ENCODE measurements at places on chromosomes 7 and 10. TPM values are rescaled to one million over a fixed set of nuclear protein-coding genes. Genes with fewer than 3 reads are reported as not detected.

CCDC172 gene
- not detected for total RNA-seq

CYP3A4 gene
- total RNA-seq: not detected

TMEM248 gene
- total RNA-seq: 93.2 TPM

PAPOLB gene
- total RNA-seq: 2.4 TPM

GRCh38 chr10:48487244-48487643, 117.6 kb downstream of the ARHGAP22 start:
- H3K27ac ChIP-seq: no peak overlapping the region
- DNase-seq: no peak
- no peaks in the 10 kb centered on the region for H3K27me3 ChIP-seq
- H3K4me1 ChIP-seq: no peaks in the 10 kb centered on the region
- no peak overlapping the region for H3K4me3 ChIP-seq

DNA sequence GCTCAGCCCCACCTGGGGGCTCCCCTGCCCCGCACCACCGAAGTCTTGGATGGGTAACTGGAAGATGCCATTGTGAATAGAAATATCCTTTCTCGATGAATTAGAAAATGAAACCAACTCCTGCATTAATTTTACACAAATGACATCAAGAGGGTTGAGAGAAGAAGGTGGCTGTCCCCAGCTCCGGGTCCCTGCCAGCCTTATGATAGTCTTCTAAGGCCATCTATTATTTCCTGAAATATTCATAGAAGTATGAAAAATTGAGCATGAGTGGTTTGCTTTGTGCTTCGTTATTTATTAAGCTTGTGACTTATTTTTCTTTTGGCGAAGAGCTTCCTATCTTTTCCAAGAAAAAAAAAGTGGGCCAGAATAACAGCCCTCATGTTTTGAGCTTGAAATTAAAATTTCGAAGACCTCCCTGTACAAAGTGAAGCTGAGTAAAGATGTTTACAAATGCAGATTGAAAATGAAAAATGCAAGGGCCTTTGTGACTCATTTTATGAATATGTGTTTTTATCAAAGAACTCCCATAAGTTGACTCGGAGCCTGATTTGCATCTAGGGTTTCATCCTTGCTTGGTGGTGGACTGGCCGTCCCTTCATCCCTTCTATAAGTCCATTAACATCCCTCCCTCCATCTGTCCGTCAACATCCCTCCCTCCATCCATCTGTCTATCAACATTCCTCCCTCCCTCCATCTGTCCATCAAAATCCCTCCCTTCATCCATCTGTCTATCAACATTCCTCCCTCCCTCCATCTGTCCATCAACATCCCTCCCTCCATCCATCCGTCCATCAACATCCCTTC, 20.5 kb upstream of the CFAP46 start:
- no peaks in the 10 kb centered on the region for H3K4me1 ChIP-seq
- no peak for DNase-seq
- no peaks in the 10 kb centered on the region for H3K27me3 ChIP-seq

GRCh38 chr7:157011333-157012112, 1.1 kb upstream of the MNX1 start:
- H3K4me1 ChIP-seq: peaks cover 26% of the 10 kb centered on the region
- peak overlapping the region; percentile 23 for H3K4me3 ChIP-seq
- H3K36me3 ChIP-seq: no peaks in the 10 kb centered on the region
- H3K27ac ChIP-seq: no peak overlapping the region
- DNase-seq: no peak
- peaks cover 93% of the 10 kb centered on the region for H3K27me3 ChIP-seq

DNA sequence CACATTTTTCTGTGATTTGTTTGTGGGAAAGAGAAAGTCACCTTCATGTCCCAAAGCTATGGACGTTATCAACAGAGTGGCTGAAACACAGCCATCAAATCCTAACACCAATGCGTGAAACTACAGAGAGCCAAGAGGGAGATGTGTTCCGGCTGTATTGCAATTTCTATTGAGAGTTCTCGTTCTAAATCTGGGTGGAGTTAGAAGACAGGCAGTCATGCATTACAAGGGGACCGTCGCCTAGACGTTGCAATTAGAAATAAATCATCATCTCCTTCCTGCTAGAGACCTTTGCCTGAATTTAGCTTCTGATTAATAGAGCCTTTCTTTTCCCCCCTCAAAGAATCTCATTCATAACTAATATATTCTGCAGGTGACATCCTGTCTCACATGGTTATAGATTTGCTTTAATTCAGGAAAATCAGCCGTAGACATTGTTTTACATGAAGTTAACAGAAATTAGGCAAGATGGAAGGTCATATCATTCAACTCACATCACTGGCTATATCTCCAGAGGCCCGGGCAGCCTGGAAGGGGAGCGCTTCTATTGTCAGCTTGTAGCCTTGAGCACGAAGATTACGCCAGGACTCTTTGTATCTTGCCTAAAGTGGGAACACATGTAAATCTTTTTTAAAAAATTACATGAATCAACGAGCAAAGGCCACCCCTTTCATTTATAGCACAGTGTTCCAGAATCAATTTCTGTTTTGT, 52.6 kb downstream of the HABP2 start:
- H3K27ac ChIP-seq: no peak overlapping the region
- no peaks in the 10 kb centered on the region for H3K4me1 ChIP-seq
- H3K36me3 ChIP-seq: no peaks in the 10 kb centered on the region
- DNase-seq: no peak

DNA sequence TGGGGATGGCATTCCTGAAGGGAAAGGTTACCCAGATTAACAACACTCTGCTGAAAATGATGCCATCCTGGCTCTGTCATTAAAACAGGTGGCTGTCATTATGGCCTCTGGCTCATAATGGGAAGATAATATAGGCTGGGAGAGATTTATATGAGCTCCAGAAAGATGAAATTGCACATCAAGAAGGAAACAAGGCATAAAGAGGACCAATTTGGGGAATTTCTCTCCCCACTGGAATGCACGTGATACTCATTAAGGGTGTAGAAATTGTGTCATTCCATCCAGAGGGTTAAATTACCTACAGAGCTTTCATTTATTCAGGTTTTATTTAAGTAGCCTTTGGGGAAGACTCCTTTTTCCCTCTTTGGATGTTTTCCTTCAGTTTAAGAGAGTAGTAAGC, 71.6 kb upstream of the CELF2 start:
- no peaks in the 10 kb centered on the region for H3K27me3 ChIP-seq
- DNase-seq: no peak
- H3K36me3 ChIP-seq: no peaks in the 10 kb centered on the region
- no peak overlapping the region for H3K27ac ChIP-seq
- no peaks in the 10 kb centered on the region for H3K4me1 ChIP-seq
- no peak overlapping the region for H3K4me3 ChIP-seq

DNA sequence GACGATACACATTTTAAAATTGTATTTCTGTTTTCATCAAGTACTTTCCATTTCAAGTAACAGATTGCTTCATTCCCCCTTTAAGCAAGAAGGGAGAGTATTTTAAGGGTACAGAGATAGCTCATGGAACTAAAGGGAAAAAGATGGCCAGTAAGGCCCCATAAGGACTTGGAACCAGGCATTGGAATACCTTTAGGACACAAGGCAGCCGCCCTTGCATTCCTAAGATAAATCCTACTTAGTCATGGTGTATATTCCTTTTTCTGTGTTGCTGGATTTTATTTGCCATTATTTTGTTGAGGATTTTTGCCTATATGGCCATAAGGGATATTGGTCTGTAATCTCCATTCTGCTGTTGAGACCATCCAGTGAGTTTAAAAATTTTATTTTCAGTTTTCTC, 49.2 kb downstream of the BTRC start:
- no peaks in the 10 kb centered on the region for H3K27me3 ChIP-seq
- H3K4me3 ChIP-seq: no peak overlapping the region
- no peak for DNase-seq
- no peaks in the 10 kb centered on the region for H3K36me3 ChIP-seq
- H3K4me1 ChIP-seq: peaks cover 11% of the 10 kb centered on the region
